ENCODE measurements at places on chromosomes 1 and 21. TPM values are rescaled to one million over a fixed set of nuclear protein-coding genes. Genes with fewer than 3 reads are reported as not detected.

Gene LYST
- total RNA-seq, result 59.4 TPM

Gene XCL2
- not detected for total RNA-seq

Gene TMEM269
- 0.21 TPM for total RNA-seq

DNA sequence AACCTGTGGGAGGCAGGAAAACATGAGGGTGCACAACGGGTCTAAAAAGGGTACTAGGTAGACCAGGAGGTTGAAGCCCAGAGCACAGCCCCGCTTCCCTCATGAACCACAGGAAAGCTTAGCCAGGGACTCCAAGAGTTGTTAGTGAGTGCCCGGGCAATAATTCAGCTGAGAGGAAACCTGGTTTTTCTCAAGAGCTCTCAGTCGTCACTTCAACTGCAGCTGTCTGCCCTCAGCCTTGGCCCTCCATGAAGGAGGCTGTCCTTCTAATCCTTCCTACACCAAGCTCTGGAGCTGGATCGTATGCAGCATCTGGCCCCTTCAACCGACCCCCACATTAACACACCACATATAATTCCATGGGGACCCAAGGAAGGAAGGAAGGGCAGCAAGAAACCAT is 77.0 kb upstream of the BACE2 start:
- no peak for DNase-seq
- peaks cover under 1% of the 10 kb centered on the region for H3K4me1 ChIP-seq
- H3K27me3 ChIP-seq, result no peaks in the 10 kb centered on the region
- H3K4me3 ChIP-seq, result no peak overlapping the region
- no peaks in the 10 kb centered on the region for H3K36me3 ChIP-seq

DNA sequence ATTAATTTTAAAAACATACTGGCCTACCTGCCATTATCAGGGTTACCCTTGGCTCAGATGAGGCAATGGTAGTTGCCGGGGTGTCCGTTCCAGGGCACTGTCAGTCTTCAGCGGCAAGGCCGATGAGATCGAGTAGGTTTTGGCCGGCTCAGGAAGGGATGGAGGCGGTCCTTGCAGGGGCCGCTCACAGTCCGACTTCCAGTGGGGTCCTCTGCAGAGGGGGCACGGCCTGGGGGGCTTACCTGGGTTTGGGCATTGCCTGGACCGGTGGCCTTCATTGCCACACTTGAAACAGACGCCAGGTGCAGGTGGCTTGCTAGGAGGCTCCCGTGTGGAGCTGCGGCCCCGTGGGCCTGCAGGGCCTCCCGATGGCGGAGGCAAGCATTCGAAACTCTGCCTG is 2.5 kb downstream of the ERVH48-1 start:
- no peaks in the 10 kb centered on the region for H3K36me3 ChIP-seq
- DNase-seq, result no peak
- H3K4me3 ChIP-seq, result no peak overlapping the region
- no peaks in the 10 kb centered on the region for H3K27me3 ChIP-seq
- H3K4me1 ChIP-seq, result peaks cover 14% of the 10 kb centered on the region

- no peaks in the 10 kb centered on the region for H3K36me3 ChIP-seq
- DNase-seq, result no peak
- H3K27me3 ChIP-seq, result no peaks in the 10 kb centered on the region
- no peak overlapping the region for H3K4me3 ChIP-seq
- H3K27ac ChIP-seq, result no peak overlapping the region
Measured at GRCh38 chr1:4101459-4102161, 201.5 kb upstream of the C1orf174 start.

- H3K4me1 ChIP-seq, result peaks cover 32% of the 10 kb centered on the region
- H3K4me3 ChIP-seq, result no peak overlapping the region
- no peak overlapping the region for H3K27ac ChIP-seq
- no peaks in the 10 kb centered on the region for H3K27me3 ChIP-seq
- H3K36me3 ChIP-seq, result peaks cover 22% of the 10 kb centered on the region
Measured at GRCh38 chr1:226730071-226730470, 9.0 kb downstream of the ITPKB start.

DNA sequence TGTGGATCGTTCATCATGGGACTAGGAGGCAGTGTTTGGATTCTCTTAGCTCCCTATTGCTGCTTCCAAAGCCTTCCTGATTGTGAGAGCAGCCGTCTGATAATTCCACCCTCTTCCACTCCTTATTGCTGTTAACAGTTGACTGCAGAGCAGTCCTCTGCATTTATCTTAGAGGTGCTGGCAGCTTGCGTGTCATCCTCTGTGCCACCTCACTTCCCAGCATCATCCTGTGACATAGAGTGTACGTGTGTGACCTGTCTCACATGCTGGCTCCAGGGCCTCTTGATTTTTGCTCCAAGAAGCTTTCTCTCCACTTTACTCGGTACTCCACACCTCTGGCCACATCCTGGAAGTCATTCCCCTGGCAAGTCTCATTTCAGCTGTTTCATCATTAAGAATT is 53.0 kb upstream of the DYNLT5 start:
- H3K4me1 ChIP-seq, result no peaks in the 10 kb centered on the region
- no peaks in the 10 kb centered on the region for H3K27me3 ChIP-seq
- H3K4me3 ChIP-seq, result no peak overlapping the region
- H3K36me3 ChIP-seq, result no peaks in the 10 kb centered on the region
- DNase-seq, result no peak
- H3K27ac ChIP-seq, result no peak overlapping the region

GRCh38 chr1:159958719-159959380 is 4.8 kb upstream of the SLAMF9 start:
- no peaks in the 10 kb centered on the region for H3K4me1 ChIP-seq
- H3K36me3 ChIP-seq, result no peaks in the 10 kb centered on the region
- DNase-seq, result no peak
- no peaks in the 10 kb centered on the region for H3K27me3 ChIP-seq
- no peak overlapping the region for H3K4me3 ChIP-seq
- no peak overlapping the region for H3K27ac ChIP-seq

DNA sequence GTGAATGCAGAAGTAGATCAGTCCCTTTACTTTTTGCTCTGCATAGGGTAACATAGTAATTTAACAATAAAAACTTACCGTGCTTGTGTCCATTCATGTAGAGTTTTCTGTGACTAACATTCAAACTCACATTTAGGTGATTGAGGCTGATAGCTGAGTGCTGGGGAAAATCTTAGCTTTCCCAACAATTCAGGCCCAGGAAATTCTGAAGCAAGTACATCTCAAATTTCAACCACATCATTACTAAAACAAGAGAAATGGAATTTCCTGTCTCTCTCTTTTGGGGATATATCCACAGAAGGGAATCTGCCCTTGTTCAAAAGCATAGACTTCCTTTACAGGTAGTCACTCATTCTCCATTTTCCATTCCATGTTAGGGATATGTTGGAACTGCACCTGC is 33.1 kb upstream of the C1orf146 start:
- no peak overlapping the region for H3K4me3 ChIP-seq
- H3K36me3 ChIP-seq, result no peaks in the 10 kb centered on the region
- no peaks in the 10 kb centered on the region for H3K27me3 ChIP-seq
- no peaks in the 10 kb centered on the region for H3K4me1 ChIP-seq
- no peak overlapping the region for H3K27ac ChIP-seq

- no peaks in the 10 kb centered on the region for H3K36me3 ChIP-seq
- no peak overlapping the region for H3K27ac ChIP-seq
- no peak for DNase-seq
Measured at GRCh38 chr1:97271916-97272788, 550.6 kb downstream of the PTBP2 start.

Gene KRTAP21-2
- not detected for total RNA-seq

DNA sequence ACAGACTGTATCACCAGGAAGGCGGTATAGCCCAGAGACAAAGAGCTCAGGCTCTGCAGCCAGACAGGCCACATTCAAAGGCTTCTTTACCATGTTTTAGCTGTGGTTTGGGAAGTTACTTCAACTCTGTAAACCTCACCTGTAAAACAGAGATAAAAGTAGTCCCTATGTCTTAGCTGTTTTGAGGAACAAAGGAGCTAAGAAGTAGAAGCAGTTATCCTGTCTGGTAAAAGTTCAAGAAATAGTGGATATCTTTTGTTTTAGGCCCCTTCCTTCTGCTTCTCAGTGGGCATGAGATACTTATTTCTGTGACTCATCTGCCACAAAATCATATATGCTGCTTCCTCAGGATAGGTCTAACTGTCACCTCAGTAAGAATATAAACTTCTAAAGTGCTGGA is 6.5 kb downstream of the CD34 start:
- DNase-seq, result peak; percentile 3
- H3K4me1 ChIP-seq, result peaks cover 8% of the 10 kb centered on the region
- no peak overlapping the region for H3K27ac ChIP-seq
- H3K27me3 ChIP-seq, result no peaks in the 10 kb centered on the region
- H3K4me3 ChIP-seq, result no peak overlapping the region

GRCh38 chr1:7425229-7425628 is 345.9 kb upstream of the VAMP3 start:
- H3K27ac ChIP-seq, result no peak overlapping the region
- H3K4me1 ChIP-seq, result no peaks in the 10 kb centered on the region
- DNase-seq, result no peak
- H3K36me3 ChIP-seq, result no peaks in the 10 kb centered on the region

Gene KLHDC8A
- 4.6 TPM for total RNA-seq
